Stimulated activated CD4-positive, alpha-beta T cell treated with anti-CD3 and anti-CD28 coated beads, Interleukin-12 subunit alpha, Interleukin-12 subunit beta, amount 100 ng/mL, for 4 hours (primary cell): ENCODE measurements at places on chromosomes 16 and 17.

GRCh38 chr16:49639739-49640431, 216.0 kb downstream of the ZNF423 start:
- DNase-seq: no peak

DNA sequence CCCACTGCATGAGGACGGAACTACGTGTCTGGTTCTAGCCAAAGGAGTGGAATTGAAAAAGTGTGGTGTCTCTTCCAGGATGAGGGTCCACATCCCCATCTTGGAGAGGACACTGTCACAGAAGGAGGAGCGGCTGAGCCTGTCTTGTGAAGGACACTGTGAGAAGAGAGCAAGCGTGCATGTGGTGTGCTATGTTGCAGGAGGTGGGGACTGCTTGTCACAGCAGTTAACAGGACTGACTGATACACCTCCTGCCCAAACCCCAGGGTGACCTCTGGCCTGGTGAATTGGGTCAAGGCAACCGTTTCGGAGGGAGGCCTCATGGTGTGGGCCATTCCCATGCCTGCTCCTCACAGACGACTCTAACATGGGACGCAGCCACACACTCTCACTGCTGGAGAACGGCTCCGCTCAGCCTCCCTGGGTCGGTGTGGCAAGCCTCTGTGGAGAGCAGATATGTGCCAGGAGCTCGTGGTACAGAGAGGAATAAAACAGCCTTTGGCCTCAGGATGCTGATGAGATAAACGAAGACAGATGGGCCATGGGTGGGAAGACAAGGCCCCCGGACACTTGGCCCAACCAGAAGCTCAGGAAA, 56.4 kb upstream of the RBFOX3 start:
- no peak for DNase-seq

DNA sequence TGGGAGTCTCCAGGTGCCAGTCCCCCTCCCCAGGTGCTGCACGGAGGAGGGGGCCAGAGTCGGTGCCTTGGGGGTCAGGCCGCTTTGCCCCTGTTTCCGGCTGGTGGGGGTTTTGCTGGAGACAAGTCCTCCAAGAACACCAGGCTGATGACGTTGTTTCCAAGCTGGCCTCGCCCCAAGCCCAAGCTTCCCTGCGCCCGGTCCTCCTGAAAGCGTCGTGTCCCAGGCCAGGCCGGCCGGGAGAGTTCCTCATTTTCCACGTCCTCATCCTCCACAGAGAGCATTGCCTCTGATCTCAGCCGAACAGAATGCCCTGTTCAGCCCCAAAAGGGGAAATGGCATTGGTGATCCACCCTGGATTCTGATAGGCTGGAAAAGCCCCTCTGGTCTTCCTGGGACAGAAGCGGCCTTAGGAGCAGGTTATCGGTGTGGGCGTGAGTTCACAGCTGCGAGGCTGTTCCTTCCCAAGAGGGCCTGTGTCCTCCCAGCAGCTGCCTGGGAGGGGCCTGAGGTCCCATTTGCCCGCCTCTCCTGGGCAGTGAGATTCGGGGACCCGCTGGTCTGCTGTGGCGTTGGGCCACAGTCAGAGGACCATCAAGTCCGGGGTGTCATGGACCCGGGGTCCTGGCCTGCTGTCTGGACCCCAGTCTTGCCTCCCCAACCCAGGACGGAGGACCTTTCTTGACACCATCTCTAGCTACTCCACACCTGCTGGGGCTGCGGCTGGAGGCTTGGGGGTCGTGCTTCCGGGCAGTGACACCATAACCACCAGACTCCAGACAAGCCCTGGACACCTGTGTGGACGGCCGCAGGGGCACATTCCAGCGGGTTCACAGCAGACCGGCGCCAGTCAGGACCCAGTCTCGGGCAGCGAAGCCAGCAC, 7.1 kb downstream of the SOX8 start:
- DNase-seq: no peak

- no peak for DNase-seq
Measured at GRCh38 chr16:89599451-89599858, 14.0 kb upstream of the DPEP1 start.

DNA sequence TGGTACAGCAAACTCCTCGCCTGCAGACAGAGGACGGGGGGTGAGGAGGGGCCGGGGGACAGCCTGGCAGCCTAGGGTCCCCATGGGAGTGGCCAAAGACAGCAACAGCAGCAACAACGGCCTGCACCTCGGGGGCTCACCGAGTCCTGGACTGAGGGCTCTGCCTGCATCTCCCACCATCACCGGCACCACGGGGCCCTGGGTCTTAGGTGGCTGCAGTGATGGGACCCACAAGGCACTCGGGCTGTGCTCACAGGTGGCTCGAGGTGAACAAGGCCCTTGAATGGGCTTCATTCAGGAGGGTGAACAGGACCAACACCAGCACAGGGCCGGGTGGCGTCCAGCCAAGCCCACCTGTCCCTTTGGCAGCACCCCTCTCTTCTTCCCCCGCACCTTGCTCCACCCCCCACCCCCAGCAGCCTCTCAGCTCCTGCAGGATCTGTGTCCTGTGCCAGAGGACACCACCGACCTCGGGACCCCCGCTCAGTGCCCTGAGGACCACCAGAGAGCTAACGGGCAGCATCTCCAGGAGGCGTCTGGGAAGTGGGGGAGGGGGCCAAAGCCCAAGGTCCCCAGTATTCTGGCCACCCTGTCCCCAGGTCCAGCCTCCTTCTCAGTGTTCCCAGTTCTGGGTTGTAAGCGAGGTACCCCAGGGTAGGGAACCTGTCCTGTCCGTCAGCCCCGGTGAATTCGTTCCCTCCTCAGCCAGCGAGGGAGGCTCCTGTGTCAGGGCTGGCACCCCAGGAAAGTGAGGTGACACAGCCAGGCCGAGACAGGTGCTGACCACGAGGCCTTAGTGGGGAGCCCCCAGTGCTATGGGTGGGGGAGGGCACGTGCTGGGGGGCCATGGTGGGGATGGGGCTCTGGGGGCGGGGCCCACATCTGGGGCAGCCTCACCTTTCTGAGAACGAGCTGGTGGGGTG, 94.3 kb downstream of the TBC1D16 start:
- DNase-seq: no peak

DNA sequence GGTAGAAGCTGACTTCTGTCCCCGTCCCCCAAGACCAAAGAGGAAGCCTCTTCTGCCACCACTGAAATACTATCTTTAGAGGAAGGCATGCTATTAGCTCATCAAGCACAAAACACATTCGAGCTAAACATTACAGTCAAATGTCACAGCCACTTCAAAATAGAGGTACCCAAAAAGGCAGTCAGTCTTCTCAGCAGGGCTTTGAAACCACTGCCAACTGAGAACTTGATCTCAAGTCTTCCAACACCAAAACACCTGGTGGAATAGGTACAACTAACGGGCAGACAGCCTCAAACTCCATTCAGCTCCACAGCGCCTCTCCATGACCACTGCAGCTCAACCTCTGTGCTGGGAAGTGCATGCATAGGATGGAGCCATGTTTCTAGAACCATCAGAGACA, 36.0 kb downstream of the ZFHX3 start:
- DNase-seq: no peak

DNA sequence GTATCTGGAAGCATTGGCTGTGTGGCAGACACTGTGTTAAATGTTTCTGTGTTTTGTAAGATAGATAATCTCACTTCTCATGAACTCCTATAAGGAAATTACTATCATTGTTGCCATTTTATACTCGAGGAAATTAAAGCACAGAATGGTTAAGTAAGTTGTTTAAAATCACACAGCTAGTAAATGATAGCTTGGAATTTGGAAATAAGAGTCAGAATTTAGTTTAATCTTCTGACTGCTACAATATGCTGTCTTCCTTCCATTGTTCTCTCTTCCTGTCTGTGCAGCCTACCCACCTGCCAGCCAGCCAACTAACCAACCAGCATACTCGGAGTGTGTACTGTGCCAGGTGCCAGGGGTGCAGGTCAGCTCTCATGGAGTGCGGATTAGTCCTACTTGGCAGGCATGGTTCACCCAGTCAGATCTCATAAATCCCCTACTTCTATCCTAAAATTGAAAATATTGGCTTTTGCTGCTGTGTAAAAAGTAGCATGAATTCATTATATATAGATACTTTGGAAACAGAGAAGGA, 79.9 kb upstream of the LGALS9 start:
- no peak for DNase-seq

DNA sequence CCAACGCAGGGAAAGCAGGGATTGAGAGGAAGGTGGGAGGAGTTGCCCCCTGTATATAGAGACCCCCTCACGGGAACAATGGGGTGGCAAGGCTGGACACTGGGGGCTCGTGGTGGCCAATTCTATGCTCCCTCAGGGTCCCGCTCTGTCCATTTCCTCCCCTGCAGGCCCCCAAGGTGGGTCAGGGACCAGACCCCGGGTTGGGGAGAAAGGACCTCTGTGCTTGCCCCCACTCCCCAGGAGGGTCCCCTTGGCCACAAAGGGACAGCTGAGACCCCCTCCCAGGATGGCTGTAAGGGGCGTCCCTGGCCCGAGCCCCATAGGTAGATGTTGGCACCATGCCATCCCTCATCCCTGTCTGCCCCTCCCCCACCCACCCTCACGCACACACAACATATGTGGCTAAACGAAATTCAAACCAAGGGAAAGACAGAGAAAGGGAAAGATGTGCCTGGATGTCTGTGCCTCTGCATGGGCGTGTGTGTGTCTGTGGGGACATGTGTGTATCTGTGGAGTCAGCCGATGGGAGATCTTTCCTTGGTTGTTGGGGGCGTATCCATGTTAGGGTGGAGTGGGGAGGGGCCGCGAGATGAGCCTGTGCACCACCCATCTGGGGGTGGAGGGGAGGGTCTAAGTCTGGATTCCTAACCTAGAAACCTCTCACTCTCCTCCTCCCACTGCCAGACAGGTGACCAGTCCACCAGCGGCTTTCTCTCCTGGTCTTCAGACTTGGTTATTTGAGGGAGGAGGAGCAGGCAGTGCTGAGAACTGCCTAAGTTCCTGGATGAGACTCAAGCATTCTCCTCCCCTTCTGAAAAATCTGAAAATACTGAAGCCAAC, 642 bp upstream of the NEUROD2 start:
- no peak for DNase-seq

DNA sequence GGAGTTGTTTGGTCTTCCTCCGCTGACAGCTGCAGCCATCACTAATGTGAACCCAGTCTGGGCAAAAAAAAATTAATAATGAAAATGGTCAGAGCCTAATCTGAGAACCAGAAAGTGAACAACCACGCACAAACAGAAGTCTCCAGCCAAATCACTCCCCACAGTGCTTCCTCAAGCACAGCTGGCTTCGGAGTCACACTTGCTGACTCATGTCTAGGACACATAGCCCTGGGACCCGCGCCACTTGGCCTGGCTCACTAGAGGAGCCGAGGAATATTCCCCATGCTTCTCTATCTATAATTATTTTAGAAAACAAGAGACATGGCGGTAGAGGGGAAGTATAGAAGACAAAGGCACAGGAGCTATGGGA, 109.1 kb downstream of the ZFHX3 start:
- DNase-seq: no peak

GRCh38 chr17:73697872-73698271, 53.6 kb upstream of the SDK2 start:
- no peak for DNase-seq

- no peak for DNase-seq
Measured at GRCh38 chr16:56995136-56995805, 5.9 kb downstream of the NLRC5 start.

DNA sequence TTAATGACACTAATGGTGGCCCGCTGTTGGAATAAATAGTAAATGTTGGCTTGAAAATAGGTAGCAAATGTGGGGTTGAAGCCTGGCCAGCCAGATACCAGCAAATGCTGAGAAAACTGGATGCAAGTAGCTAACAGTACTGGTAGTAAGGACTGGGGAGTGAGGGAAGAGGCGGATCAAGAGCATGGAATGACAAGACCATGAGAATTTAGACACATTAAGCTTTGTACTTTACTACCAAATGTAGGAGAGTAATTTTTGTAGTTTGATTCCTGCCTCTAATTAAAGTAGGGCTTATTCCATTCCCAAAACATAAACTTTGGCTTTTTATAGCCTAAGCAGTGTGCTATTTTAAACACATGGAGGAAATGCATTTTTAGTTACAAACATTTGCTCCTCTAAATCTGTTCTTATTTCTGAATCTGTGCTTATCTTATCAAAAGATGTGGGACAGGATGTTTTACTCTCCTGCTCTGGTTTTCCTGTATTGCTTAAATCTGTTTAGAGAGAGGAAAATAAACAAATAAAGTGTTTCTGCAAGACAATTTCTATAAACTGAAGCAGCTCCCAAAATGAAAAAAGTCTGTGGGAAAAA, 44.1 kb downstream of the CFDP1 start:
- DNase-seq: no peak

DNA sequence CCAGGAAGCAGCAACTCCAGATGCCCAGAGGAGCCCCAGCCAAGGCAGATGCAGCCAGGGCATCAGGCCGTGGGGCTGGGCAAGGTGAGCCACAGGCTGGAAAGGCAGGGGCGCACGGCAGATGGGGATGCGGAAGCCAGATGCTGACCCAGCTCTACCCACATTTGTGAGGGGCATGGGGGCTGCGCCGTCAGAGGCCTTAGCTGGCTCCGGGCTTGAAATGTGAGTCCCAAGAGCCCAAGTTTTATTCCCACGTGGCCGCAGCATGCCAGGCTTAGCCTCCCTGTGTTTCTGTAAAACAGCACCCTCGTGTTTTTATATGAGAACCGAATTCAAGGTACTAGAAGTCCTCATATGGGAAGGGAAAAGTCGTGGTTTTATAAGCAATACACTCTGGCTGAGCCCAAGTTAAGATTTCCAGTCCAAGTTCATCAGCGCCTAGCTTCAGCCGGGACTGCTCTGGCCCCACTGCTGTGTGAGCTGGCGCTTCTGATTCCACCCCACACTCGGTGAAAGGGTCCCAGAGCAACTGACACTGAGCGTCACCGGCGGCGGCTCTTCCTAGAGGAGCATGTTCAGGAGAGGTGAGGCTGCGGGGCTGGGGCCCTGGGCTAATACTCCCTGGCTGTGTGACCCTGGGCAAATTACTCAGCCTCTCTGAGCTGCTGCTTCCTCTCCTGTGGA, 6.7 kb upstream of the C16orf95 start:
- no peak for DNase-seq

DNA sequence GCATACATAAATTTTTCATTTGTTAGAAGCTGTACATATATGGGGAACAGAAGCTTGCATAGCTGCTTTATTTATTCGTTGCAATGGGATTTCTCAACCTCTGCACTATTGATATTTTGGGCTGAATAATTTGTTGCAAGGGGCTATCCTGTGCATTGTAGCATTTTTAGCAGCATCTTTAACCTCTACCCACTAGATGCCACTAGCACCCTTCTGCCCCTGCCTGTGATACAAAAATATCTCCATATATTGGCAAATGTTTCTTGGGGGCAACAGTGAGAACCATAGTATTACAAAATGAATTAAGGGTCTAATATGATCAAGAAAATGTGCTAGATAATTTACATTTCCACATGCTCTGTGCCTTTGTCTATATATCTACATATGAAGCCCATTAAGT, 1401.0 kb downstream of the CDH11 start:
- no peak for DNase-seq

GRCh38 chr17:2449486-2449885, 48.6 kb upstream of the MNT start:
- DNase-seq: no peak

GRCh38 chr17:79732804-79733691, 2.3 kb downstream of the ENPP7 start:
- no peak for DNase-seq
